ENCODE measurements at places on chromosomes 4 and X.

DNA sequence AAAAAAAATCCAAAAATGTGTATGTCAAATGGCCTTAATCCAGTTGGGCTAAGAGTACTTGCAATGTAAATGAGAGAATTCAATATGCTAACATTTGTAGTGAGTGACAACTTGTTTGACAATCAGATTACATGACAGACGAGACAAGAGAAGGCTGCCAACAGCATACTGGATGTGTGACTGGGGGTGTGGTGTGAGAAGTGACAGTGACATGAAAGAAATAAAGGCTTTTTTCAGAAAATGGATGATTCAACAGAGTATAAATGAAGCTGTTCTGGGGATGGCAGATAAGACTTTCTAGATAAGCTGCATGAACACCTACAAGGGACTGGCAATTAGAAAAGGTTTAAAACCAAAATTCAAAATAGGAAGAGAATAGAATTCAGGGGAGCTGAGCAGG lies 143.4 kb downstream of the CENPC start:
- no peak for DNase-seq

- no peak for DNase-seq
These were observed 55.3 kb upstream of the CXorf51B start for GRCh38 chrX:146754268-146754667.

GRCh38 chrX:72100824-72101351 lies 30.8 kb downstream of the RTL5 start:
- no peak for DNase-seq

GRCh38 chrX:22950269-22951266 lies 49.2 kb upstream of the DDX53 start:
- peak; percentile 45 for DNase-seq

GRCh38 chr4:53781629-53782457 lies 190.6 kb upstream of the LNX1 start:
- no peak for DNase-seq

DNA sequence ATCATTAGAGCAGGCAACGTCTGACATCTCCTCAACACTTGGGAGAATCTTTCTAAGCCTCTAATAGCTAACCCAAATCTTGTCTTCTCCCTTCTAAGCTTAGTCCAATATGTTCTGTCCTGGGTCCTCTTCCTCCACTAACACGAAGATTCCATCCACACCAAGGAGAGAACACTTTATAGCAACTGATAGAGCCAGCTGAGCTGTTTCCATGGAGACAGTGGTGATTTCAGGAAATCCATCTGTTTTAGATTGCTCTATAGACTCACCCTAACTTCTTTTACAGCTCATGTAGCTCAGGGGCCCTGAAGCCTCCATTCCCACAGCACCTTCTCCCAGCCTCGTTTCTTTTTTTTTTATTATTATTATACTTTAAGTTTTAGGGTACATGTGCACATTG lies 37.4 kb downstream of the SCD5 start:
- no peak for DNase-seq

GRCh38 chr4:162499478-162499877 lies 335.7 kb upstream of the FSTL5 start:
- no peak for DNase-seq

GRCh38 chrX:131288738-131289511 lies at the start of gene IGSF1:
IGSF1 (minus strand) TSS chrX:131289306; CDS start chrX:131286674, 2,632 bp downstream.
- DNase-seq = no peak

DNA sequence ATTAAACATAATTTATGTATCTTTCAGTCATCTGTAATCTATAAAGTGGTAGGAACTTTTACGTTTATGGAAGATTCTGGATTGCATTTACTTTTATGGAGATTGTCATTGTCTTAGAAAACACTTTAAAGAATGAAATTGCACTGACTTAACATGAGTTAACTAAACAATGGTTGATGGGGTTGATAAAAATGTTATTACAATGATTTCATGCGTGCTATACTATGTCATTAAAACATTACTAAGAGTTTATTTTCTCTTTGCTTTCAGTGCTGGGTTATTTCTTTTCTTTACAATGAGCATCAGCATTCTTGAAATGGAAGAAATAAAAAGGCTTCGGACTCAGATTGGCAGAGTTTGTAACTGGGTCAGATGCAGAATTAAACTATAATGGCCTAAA lies 67.1 kb upstream of the PDLIM3 start:
- no peak for DNase-seq

DNA sequence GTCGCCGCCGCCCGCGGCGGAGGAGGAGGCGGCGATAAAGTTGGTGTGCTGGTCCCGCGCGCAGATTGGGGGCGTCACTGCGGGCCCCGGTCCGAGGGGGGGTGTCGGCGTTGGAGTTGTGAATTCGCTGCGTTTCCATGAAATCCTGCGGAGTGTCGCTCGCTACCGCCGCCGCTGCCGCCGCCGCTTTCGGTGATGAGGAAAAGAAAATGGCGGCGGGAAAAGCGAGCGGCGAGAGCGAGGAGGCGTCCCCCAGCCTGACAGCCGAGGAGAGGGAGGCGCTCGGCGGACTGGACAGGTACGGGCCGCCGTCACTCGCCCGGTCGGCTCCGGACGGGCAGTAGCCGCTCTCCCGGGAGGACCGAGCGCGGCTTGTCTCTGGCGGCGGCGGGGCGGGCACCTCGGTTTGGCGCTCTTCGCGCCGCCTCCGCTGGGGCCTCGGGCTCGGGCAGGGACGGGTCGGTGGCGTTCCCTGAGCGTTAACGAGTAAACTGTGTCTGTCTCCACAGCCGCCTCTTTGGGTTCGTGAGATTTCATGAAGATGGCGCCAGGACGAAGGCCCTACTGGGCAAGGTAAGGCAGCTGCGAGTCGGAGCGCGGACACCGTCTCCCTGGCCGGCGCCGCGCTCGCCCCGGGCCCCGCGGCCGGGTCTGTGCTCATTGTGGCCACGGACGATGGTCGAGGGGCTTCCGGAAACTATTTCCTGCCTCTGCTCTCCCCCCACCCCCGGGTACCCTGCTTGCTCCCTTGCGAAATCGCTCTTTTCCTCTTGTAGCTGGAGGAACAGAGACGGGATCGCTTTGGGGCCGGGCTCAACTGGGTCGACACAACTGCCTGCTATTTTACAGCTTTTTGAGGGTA lies 658 bp downstream of the KDM6A start:
- no peak for DNase-seq

- DNase-seq = no peak
These were observed 22.2 kb downstream of the RBPJ start for GRCh38 chr4:26343038-26343398.
